Ureter (tissue), 1 donor: ENCODE measurements at places on chromosomes 6 and 20. TPM values are rescaled to one million over a fixed set of nuclear protein-coding genes. Genes with fewer than 3 reads are reported as not detected.
A peak's percentile ranks its signal among the peaks of the same experiment; 100 is the strongest.

PABPC1L gene
- total RNA-seq: 79.4 TPM

TMEM30A gene
- 125 TPM for total RNA-seq

SLC22A2 gene
- not detected for total RNA-seq

COL11A2 gene
- 0.96 TPM for total RNA-seq

BEND6 gene
- 4.1 TPM for total RNA-seq

PRL gene
- not detected for total RNA-seq

GRCh38 chr20:16675001-16675564, 54.7 kb upstream of the SNRPB2 start:
- no peak for DNase-seq

DNA sequence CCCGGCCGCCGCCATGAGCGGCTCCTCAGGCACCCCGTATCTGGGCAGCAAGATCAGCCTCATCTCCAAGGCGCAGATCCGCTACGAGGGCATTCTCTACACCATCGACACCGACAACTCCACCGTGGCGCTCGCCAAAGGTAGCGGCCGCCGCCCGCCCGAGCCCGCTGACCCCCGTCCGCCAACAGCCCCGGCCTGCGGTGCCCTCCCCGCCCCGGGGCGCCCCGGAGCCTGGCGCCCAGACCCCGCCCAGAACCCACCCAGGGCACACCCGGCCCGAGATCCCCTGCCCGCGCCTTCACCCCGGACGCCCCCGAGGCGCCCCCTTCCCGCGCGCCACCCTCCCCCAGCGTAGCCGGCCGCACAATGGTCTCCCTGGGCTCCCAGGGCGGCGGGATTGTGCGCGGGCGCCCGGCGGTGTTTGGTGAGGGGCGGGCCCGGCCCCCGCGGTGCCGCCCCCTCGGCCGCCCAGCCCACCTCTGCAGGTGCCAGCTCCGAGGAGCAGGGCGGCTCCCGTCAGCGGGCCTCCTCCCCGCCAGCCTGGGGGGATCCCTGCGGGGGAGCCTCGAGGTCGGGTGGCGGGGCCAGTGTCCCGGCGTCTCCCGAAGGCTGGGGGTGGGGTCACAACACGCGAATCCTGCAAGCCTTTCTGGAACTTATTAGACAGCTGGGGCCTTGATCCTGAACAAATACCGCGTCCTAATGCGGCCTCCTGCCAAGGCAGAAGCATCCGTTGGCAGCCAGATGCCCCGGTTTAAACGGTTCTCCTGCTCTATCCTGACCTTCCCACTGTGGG, 577 bp downstream of the LSM14B start:
- no peak for DNase-seq

GRCh38 chr6:44672841-44673240, 285.3 kb downstream of the CDC5L start:
- DNase-seq: no peak

DNA sequence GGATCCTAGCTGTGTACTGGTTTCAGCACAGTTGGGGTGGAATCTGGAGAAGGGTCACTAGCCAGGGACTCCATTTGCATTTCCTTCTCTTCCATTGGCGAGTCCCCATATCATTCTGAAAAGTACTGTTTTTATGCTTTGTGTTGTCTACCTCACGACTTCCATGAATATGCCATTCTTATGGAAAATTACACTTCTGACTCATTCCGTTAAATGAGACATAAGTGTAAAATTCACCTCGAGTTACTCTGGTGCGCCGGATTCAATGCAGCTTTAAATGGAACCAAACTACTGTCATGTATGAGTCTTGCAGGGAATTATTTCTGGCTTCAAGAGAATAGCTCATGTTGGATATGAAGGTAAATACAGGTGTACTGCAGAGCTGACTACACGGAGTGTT, 99.2 kb downstream of the PDE7B start:
- DNase-seq: no peak

GRCh38 chr6:17120019-17120418, 18.2 kb downstream of the STMND1 start:
- no peak for DNase-seq

GRCh38 chr6:32603888-32604287, 14.2 kb upstream of the HLA-DRB1 start:
- no peak for DNase-seq

DNA sequence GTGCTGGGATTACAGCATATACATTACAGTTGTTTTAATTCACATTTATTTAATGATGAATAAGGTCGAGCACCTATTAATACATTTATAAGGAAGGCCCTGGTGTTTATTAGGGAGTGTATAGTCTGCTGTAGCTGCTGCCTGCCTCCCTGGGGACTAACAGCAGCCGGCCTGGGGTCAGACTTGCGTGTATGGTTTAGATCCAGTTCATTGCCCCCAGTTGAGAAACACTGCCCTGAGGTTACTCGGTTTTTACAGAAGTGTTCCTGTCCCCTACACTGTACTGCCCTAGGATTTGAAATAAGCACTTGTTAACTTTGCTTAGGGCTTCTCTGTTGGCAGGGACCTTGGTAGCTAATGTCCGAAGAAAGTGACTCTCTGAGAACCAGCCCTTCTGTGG, 4.0 kb downstream of the TTPAL start:
- no peak for DNase-seq

GRCh38 chr20:513429-513828, 30.2 kb downstream of the CSNK2A1 start:
- no peak for DNase-seq

- DNase-seq: no peak
These were observed 110.8 kb upstream of the MLN start for GRCh38 chr6:33914645-33915044.

- no peak for DNase-seq
These were observed 7.0 kb upstream of the DSE start for GRCh38 chr6:116363759-116364158.

DNA sequence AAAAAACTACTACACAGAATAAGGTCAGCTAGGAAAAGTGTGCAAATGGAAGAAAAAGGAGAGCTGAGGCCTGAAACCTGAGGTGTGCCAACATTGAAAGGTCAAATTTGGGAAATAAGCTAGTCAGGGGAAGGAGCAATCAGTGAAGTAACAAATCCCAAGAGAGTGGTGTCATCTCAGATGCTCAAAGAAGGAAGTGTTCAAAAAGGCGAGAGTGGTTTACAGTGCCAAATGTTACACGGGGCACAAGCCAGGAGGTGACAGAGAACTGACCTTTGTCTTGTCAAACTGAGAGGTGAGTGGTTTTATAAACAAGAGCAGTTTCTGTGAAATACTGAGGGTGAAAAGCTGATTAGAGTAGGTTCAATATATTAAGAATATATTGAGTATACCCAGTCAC, 83.0 kb upstream of the TCF21 start:
- no peak for DNase-seq

DNA sequence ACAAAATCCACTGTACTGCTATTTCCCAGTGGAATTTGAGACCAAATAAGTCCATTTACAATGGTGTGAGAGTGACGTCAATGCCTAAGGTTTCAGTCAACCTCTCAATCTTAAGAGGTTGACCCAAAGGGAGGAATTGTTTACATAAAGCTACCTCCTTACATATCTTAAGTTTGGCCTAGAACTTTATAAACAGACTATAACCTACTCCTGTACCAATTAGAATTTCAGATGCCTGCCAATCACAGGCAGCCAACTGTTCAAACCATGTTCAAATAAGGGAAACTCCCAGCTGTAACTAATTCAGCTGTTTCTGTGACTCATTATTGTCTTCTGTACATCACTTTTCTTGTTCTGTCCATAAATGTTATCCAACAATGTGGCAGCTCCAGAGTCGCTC, 14.5 kb downstream of the LGSN start:
- no peak for DNase-seq

GRCh38 chr20:37411408-37412219, 65.7 kb downstream of the SRC start:
- DNase-seq: no peak

DNA sequence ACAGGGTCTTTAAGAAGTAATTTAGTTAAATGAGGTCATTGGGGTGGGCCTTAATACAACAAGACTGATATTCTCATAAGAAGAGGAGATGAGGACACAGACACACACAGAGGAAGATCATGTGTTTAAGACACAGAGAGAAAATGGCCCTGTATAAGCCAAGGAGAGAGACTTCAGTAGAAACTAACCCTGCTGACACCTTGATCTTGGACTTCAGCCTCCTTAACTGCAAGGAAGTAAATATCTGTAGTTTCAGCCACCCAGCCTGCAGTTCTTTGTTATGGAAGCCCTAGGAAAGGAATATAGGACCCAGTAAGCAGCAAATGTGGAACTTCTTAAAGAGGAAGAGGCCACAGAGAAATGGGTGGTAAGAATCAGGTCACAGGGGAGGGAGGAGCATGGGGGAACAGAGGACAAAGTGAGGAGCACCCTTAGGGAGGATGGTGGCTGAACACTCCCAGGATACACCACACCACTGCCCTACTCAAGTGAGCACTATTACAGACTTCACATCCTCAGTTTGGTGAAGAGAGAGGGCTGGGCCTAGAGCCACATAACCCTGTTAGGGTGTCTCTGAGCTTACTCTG, 762 bp downstream of the SIRPB1 start:
- no peak for DNase-seq

- DNase-seq: no peak
These were observed 1.4 kb downstream of the CST8 start for GRCh38 chr20:23492292-23492691.

GRCh38 chr20:12022126-12022525, 104.4 kb downstream of the BTBD3 start:
- DNase-seq: no peak

GRCh38 chr6:21591446-21591845, 2.1 kb upstream of the SOX4 start:
- DNase-seq: no peak

- DNase-seq: no peak
These were observed 5.3 kb upstream of the AIF1 start for GRCh38 chr6:31609519-31610406.

GRCh38 chr6:116876107-116876506, 935 bp upstream of the RFX6 start:
- no peak for DNase-seq

DNA sequence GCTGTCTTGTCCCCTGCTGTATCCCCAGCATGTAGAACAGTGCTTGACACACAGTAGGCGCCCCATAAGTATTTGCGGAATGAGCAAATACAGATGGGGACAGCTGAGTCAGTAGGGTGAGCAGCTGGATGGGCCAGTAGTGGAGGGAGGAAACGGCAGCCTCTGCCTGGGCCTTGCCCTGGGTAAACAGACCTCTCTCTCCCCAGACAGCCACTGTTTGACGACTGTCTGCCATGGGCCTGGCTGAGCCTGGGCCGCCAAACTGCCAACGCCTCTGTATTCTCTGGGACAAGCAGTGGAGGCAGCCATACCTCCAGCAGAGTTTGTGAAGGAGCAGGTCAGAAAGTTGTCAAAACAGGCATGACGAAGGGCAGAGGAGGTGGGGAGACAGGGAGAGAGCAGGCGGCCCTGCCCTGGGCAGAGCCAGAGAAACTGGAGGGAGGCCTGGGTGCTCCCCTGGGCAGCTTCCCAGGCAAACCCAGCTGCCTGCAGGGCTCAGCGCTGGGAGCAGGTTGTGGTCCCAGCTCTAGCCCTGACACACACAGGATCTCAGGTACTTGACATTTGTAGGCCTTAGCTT, 15.2 kb downstream of the HNF4A start:
- peak; percentile 48 for DNase-seq

DNA sequence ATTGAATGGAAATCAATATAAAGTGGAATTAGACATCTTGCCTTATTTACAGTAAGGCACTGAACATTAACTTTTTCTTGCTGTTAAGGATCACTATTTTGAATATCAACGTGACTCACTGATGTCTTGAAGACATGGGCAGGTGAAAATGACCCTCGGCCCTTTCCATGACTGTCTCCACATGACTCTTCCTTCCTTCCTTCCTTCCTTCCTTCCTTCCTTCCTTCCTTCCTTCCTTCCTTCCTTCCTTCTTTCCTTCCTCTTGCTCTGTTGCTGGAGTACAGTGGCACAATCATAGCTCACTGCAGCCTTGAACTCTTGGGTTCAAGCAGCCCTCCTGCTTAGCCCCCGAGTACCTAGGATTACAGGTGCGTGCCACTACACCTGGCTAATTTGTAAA, 52.2 kb upstream of the TOX2 start:
- no peak for DNase-seq

DNA sequence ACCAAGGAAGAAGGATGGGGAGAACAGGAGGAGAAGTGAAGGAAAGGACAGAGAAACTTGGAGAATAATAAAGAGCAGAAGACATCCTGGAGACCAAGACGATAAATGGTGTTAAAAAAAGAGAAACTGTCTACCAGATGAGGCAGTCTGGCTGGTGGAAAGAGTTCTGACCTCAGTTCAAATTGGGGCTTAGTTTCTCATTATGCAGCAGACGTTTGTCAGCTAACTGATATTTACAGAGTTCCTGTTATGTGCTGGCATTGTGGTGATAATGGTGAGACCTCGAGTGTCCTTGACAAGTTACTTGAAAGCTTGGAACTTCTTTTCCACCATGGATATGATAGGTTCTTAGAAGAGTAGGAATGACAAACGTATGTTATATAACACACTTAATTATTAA, 142.7 kb downstream of the LRRC1 start:
- DNase-seq: no peak

GRCh38 chr6:47424436-47424836, 53.2 kb upstream of the CD2AP start:
- DNase-seq: no peak

GRCh38 chr6:24972311-24972958, 36.7 kb upstream of the RIPOR2 start:
- DNase-seq: no peak
